ENCODE measurements at places on chromosomes 4 and X.

- no peak for DNase-seq
Observed at GRCh38 chrX:100931218-100931924, 2.7 kb upstream of the XKRX start.

DNA sequence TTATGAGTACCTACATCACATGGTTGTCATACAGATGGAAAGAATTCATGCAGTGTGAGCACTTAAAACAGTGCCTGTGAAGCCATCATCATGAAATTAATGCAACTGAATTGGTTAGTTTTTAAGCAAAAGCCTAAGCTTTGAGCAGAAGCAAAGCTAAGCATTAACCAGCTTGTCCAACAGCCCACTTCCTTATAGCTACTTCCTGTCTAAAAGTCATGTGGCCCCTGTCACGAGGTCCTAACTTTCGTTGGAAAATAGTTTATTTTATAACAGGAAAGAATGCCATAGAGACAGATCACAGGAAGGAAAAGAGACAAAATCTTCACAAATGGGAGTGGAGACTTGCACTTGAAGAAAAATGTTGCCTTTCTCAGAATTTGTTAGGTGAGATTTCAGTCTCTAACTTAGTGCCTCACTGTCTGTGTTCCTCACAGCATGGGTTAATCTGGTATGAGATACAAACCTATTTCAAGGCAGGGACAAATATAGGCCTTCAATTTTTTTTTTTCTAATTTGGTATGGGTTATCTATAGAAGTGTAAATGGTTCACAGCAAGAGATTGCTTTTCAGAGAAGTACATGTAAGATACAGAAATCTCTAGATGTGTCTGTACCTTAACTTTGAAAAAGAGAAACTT lies 27.7 kb upstream of the VCX start:
- no peak for DNase-seq

GRCh38 chrX:67784712-67785111 lies 240.9 kb downstream of the AR start:
- DNase-seq: no peak

- no peak for DNase-seq
Observed at GRCh38 chr4:73417973-73418372, 13.9 kb downstream of the ALB start.

DNA sequence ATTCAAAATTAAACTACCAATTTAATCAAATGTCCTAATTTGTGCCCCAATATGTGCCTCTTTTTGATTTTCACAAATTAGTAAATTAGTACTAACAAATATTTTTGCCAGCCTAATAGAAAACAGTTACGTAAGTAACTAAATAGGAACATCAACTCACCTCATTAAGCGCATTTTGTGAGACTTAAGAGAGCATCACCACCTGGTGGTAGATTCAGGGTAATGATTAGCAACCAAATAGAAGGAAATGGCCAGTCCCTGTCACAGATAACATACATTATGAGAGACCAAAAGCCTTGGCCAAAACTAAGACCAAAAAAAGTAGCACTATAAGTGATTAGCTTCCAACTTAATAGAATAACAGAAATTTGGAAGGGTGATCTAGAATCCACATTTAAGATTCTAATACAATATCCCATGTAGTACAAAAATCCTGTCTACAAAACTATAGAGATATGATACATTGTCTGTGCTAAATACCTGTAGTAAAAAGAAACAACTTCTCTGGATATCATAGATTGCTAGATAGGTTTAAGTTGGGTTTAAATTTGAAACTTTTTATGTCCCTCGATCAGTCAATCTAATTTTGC lies 46.7 kb downstream of the C4orf46 start:
- peak; percentile 60 for DNase-seq

DNA sequence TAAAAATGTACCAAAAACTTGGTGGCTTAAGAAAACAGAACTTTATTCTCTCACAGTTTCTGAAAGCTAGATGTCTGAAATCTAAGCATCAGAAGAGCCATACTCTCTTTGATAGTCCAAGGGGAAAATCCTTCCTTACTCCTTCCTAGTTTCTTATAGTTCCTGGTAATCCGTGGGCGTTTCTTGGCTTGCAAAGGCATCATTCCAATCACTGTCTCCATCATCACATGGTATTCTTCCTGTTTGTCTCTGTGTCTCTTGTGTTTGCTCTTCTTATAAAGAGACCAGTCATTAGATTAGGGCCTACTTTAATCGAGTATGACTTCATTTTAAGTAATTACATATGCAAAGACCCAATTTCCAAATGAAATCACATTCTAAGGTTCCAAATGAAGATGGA lies 118.9 kb upstream of the FSTL5 start:
- DNase-seq: no peak

DNA sequence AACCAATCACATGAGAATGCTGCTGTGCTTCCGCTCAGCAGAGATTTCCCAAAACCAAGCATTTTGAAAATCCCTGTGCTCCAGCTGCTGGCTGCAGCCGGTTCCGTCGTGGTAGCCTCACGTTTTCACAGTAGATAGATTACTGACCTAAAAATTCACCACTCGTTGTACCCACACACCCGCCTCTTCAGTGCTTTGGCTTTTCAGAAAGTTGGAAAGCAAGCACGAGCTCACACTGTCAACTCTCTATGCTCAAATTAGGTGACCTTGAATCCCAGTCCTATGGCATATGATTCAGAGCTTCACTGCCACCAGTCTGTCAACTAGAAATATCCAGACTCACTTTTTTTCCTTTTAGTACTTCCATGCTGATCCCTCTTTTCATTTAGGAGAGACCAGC lies 168.9 kb downstream of the DCTD start:
- no peak for DNase-seq

GRCh38 chr4:166008510-166008909 lies 135.5 kb downstream of the TLL1 start:
- DNase-seq: no peak

GRCh38 chr4:165191348-165191656 lies 16.1 kb upstream of the KLHL2 start:
- DNase-seq: no peak

DNA sequence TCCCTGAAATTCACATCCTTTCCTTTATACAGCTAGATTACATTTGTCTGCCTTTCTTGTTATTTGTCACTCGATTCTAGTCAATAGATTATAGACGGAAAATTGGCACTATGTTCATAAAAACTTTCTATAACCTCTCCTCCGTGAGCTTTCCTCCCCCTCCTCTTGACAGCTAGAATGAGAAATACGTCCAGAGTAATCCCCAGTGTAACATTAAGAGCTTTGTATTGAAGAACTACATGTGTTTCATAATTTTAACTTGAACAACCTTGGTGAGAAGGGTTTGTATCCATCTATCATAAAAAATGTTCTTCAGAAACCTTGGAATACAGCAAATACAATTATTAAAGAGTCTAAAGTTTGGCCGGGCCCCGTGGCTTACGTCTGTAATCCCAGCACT lies 1707.4 kb downstream of the PCDH7 start:
- no peak for DNase-seq

- DNase-seq: no peak
Observed at GRCh38 chrX:34341814-34342213, 209.7 kb upstream of the FAM47A start.

- no peak for DNase-seq
Observed at GRCh38 chrX:13087322-13088155, 43.1 kb upstream of the FAM9C start.

- no peak for DNase-seq
Observed at GRCh38 chr4:170386511-170386910, 296.8 kb upstream of the AADAT start.

- DNase-seq: no peak
Observed at GRCh38 chr4:101191302-101192098, 155.8 kb downstream of the PPP3CA start.

DNA sequence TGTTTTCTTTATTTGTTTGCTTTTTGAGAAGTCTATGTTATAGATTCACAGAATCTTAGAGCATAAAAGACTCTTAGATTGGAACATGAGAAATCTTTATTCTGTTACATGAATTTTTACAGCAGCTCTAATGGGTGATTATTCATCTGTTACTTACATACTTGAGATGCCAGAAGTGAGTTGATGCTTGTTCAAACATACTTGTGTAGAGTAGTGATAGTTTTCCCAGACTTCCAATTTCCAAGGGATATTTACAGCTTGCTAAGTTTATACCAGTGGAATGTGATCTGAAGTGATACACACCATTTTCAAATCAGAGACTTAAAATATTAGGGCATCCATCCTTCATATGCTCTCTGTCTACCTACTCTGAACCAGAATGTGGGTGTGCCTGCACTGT lies 252.9 kb upstream of the SMIM31 start:
- DNase-seq: no peak

- no peak for DNase-seq
Observed at GRCh38 chr4:158768555-158769174, at the start of gene FNIP2. TSS of gene FNIP2 (plus strand) at chr4:158769026. CDS start at chr4:158769213, 187 bp downstream.

DNA sequence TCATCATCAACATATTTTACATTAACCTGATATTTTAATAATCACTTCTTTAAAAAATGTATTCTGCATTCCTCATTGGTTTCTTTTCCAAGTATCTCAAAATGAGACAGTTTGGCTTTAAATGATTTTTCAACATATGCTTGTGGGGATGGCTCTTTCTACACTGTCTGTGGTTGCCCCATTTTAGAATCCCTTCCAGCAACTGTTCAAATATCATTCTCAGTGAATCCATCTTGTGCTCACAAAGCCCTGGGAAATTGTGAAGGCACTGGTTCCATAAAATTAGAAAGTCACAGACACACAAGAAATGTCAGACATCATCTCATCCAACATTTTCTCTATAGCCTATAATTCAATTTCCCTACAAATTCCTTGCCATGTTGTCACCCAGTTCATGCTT lies 103.5 kb downstream of the LNX1 start:
- DNase-seq: no peak

DNA sequence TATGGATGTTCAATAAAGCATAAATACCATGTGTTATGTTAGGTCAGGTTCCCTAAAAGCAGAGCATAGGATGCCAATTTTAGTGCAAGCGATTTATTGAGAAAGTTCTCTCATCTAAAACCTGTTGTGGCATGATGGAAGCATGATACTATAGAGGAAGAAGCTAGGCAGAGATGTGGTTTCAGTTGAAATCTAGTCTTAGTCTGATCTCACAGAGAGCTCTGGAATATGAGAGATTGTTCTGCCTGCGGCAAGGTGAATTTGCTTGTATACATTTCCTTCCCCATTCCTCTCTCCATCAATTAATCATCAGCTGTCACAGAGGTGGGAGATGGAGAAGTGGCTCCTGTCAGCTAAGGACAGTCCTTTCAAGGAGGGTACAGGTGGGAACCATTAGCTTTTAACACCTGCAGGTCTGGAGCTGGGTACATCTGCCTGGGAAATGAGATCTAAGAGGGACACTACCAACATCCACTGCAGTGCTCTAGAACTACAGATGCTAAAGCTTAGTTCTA lies 252.4 kb downstream of the CFAP299 start:
- DNase-seq: no peak

GRCh38 chr4:69828828-69829227 lies 31.1 kb downstream of the SULT1E1 start:
- DNase-seq: no peak

DNA sequence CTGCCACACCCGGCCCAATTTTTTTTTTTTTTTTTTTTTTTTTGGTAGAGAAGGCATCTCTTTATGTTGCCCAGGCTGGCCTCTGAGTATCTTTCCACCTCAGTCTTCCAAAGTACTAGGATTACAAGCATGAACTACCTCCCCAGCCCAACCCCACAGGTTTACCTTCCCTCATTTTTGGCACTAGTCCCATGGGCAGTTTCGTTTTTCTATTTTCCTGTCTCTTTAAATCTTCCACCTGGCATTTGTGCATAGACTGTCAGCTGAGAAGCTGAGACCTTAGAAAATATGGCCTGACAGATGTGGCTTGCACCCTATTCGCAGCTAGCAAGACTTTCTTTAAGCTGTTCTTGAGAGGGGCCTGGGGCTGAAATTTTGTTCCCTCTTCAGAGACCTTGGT lies 27.9 kb downstream of the TNIP2 start:
- DNase-seq: no peak

- no peak for DNase-seq
Observed at GRCh38 chrX:1452516-1453394, at the start of gene ASMTL. TSS of gene ASMTL (minus strand) at chrX:1452909. CDS start at chrX:1452840, 69 bp downstream.
